ENCODE measurements at places on chromosomes 6 and 20.

GRCh38 chr6:2956930-2957685 is 14.3 kb downstream of the SERPINB6 start:
- no peak for DNase-seq

DNA sequence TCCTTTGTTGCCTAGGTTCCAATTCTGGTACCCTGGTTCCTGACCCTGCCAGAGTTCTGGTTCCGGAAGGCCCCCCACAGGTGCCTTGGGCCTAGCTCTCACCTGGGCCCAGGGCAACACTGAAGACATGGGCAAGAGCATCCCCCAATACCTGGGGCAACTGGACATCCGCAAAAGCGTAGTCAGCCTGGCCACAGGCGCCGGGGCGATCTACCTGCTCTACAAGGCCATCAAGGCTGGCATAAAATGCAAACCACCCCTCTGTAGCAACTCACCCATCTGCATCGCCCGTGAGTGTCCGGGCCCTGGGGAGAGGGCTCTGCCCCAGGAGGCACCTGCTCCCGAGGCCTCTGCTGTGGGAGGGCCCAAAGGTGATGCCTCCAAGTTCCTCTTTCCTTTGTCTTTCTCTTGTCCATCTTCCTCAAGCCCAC is at the start of gene ARMC12:
Gene ARMC12 (plus strand): TSS at position 51 of the 431 bp plus-strand sequence. CDS start 77 bp downstream, at position 128.
- DNase-seq = no peak

DNA sequence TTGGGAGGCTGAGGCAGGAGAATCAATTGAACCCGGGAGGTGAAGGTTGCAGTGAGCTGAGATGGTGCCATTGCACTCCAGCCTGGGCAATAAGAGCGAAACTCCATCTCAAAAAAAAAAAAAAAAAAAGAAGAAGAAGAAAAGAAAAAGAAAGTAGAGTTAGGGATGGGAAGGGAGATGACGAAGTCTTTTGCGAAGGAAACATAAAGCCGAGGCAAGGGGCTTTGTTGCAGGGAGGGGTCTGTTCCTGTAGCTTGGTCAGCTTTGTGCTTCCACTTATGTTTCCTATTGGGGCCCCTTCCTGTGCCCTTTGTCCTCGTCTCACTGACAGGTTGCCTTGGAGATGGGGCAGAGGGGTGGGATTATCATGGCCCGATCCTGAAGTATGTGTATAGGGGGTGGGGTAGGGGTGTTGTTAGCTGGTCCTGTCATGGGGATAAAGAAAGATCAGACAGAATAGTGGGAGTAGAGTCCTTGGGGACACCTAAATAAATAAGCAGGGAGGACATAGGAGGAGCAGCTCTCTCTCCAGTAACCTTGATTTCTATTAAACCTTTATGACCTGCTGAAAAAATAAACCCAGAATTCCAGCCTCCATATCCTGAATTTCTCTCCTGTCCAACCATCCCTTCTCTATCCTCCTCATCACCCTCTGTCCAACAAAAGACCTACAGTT is 1.1 kb upstream of the CLIC1 start:
- peak; percentile 62 for DNase-seq

DNA sequence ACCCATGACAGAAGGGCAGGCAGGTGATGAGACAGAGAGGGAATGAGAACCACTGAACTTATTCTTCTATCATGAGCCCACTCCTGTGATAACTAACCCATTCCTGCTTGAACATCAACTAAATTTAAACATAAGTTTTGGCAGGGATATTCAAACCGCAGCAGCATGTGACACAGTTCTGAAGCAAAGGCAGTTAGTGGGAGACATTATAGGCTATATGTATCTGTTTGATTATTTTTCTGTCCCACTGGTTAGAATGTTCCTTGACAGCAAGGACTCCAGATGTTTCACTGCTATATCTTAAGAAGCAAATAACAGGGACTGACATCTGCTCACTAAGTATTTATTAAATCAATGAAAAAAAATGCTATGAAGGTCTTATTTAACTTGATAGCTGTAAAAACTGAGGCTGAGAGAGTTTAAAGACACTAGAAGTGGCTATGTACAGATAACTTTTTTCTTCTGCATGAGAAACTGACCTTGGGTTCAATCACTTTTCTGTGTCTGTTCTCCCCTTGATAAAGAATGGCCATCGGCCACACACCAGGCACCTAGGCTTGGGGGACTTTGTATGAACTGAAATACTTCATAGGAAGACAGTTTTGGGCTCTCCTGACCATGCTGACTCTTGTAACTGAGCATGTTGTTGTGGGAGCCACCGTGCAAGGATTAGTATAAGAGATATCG is 90.9 kb downstream of the CEP162 start:
- DNase-seq = no peak

DNA sequence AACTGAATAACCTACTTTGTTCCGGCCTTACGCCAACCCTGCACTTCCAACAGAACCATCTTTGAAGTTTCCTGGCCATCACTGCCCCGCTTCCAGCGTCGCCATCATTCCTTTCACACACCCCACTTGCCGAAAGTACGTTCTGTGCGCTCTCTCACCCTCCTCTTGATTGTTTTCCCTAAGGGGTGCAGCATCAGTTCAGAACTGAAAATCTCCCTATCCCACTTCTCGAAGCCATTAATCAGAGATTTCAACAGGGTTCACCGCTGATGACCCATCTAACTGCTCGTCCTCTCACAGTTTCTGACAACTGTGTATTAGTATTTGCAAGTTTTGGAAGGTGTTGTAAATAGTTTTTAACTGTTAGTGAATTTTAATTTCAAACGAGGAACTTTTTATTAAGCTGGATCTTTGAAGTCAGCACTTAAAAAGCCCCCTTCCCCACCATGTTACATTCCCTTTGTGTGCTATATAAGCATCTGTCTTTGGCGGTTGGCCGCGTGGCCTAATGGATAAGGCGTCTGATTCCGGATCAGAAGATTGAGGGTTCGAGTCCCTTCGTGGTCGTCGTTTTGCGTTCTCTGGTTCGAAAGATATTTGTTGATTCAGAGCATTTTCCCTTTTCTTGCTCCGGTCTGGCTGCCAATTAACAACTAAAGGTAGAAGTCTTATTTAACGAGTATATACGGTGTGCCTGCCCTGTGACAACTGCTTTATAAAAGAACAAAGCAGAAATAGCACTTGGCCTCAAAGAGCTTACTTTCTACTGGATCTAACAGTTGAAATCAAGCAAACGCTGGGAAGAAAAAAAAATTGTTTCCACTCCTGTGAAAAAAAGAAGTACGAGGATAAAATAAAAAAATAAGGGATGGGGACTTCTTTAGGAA is 42.6 kb downstream of the TRIM27 start:
- DNase-seq = peak; percentile 18

DNA sequence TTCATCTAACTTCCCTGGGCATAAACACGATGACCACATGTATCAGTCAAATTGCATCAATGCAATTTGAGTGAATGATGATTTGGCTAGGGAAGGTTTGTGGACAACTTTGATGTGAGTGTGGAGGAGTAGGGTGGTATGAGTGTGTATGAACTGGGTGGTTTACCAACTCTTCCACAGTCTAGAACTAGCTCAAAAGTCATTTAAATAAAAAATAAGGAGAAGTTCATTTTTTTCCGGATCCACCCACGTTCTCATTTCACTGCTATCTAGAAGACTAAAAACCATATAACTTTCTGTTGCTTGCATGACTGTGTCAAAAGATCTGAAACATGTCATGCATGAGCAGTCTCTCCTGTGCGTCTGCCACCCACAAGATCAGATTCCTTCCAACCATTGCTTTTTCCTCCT is 23.6 kb downstream of the SLC35D3 start:
- no peak for DNase-seq

- DNase-seq = no peak
Observed at GRCh38 chr20:36173451-36173933, 19.0 kb downstream of the EPB41L1 start.

- DNase-seq = no peak
Observed at GRCh38 chr20:37892001-37892400, 10.9 kb upstream of the VSTM2L start.

DNA sequence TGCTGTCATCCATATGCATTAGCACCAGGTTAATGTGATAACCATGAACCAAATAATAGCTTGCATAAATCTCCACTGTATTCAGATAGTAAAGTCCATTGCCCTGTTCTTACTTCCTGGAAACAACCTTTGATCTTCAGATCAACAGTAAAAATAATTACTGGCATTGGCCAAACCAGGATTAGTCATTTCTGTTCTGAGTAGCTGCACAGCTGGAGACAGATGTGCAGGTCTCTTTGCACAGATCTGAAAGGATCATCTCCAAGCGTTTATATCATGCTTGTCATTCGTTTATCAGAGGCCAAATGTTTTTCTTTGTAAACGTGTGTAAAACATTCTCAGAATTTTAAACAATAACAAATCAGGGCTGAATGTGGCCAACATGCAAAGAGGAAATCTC is 134.4 kb upstream of the HMGCLL1 start:
- no peak for DNase-seq

- DNase-seq = no peak
Observed at GRCh38 chr6:379410-380181, 12.0 kb upstream of the IRF4 start.

DNA sequence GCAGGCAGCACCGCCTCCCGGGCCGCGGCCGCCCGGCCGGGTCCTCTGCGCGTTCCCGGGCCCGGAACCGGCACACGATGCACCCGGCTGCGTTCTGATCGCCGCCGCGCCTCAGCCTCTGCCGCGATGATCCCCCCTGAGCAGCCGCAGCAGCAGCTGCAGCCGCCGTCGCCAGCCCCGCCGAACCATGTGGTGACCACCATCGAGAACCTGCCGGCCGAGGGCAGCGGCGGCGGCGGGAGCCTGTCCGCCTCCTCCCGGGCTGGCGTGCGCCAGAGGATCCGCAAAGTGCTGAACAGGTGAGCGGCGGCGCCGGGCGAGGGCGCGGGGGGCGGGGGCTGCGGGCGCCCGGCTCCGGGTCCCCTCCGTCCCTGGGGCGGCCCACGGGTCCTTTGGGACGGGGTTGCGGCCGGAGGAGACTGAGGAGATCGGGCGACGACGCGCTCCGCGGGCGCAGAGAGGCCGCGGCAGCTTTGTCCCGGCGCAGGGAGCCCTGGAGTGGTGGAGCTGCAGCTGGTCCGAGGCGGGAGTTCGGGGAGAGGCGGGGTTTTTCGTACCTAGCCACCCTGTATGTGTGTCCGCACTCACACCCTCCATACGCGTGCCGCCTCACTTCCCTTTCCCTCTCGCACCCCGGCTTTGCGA is 659 bp downstream of the SLC35F1 start:
- peak; percentile 2 for DNase-seq

Data from NCI-H1092 treated with DMSO at 0.1 percent for 48 hours (cell line).